Substantia nigra (tissue), 51 donors: ENCODE measurements at places on chromosomes 1 and 21.

DNA sequence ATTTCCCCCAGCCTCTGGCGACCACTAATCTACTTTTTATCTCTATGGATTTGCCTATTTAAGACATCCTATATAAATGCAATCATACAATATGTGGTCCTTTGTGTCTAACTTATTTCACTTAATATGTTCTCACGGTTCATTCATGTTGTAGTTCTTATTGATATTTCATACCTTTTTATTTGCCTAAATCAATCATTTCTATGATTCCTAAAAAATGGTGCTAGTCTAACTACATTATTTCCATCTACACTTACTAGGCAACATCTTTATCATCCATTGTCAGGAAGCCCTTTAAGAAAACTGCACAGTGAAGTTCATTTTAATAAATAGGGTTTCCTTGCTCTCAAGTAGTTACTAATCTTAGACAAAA lies 380 bp upstream of the FBXO28 start:
- DNase-seq, result no peak

- no peak for DNase-seq
Measured at GRCh38 chr1:156675210-156676113, 1.7 kb downstream of the NES start.

DNA sequence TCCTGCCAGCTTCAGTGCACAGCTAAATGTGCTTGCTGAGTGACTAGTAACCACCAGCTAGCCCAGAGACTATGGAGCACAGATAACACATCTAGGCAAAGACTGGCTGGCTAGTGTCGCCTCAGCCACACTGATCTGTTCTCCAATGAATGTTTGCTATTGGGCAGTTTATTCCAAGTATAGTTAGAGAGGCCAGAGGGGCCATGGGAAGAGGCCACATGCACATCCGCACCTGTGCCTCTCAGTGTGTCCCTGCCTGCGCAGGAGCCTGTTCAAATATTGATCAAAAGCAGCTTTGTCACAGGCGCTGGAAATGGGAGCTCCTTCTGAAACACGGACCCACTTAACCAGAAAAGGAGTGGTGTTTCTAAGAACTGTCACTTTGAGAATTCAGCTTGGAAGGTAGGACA lies 51.3 kb upstream of the ATP1A1 start:
- DNase-seq, result no peak

DNA sequence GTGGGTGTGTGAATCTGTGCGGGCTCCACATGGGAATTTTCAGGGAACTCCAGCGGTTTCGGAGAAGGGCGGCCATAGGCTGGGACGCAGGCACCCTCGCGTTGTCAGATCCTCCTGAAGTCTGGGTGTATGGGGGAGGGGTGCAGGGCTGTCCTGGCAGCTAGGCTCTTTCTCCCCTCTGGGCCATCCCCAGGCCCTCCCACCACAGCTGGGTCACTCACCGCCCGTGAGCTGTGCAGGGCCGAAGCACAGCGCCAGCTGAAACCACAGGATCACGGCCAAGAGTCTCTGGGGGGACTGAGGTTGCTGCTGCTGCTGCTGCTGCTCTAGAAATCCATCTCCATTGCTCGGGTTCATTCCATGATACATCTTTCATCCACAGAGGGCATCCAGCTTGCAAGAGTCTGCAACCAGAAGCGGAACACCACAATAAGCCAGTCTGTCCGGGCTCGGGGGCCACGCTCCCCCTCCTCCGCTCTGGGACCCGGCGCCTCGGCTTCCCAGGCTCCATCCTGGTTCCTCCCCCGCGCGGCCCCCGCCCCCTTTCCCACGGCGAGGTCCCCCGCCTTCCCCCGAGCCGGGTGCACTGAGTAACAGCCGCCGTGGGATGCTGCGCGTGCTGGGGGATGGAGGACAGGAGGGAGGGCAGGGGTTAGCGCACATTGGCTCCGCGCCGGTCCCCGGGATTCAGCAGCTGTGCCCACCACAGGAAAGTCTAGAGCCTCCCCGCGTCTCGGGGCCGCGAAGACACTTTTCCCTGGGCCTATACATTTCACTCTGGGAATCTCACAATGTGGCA lies 720 bp downstream of the SUSD4 start:
- peak; percentile 63 for DNase-seq

- peak; percentile 18 for DNase-seq
Measured at GRCh38 chr1:47175227-47175934, 14.5 kb downstream of the PDZK1IP1 start.

DNA sequence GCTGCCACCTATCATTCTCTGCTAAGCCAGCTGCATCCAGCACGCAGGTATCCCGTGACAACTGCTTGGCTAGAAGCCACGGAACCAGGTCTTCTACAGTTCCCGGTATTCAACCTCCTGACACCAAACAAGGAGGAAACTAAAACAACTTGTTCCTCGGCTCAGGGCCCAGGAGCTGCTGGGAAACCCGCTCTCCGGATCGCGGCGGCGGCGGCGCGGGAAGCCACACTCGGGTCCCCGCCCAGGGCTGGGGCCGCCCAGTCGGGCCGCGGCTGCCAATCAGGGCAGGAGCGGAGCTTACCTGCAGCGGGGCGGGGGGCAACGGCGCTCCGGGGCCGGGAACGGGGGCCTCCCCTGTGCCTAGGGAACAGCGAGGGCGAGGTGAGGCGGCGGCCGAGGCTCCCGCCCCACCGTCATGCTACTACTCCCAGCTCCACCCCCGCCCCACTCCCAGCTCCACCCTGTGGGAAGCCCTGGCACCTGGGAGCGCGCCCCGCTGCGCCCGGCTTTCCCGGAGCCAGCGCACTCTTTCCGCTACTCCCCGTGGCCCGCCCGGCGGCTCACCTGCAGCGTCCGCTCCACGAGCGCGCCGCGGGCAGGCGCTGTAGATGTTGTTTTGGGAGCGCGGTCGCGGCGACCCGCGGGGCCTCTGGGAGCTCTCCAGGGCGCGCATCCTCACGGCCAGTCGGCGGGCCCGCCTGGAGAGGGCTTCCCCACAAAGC lies 12.1 kb downstream of the IL24 start:
- DNase-seq, result no peak

DNA sequence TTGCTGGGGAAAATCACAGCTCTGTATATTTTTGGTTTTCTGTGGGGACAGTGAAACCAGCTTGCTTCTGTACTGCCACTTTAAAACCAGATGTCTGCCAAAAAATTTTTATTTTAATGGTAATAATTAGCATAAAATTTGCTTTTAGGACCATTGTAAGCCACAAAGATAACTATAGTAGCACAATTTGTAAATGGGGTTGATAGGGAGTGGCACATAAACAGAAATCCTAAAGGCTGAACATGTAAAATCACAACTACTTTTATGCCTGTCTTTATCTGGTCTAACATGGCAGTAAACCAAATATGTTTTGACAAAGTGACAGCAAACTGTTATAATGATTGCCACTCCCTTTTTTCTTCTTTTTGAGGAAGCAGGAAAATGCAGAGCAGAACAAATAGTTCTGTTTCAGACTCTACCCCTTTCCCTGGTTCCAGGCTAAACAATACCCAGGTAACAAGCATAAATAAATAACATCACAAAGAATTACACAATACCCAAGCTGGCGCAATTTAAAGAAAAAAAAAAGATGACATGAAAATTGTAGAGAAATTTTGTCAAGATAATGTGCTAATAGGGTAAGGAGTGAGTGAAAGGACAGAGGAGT lies 24.0 kb upstream of the CCDC181 start:
- no peak for DNase-seq

- no peak for DNase-seq
Measured at GRCh38 chr1:179295164-179295755, 1.7 kb downstream of the SOAT1 start.

- no peak for DNase-seq
Measured at GRCh38 chr1:162691999-162692575, 59.8 kb downstream of the DDR2 start.

DNA sequence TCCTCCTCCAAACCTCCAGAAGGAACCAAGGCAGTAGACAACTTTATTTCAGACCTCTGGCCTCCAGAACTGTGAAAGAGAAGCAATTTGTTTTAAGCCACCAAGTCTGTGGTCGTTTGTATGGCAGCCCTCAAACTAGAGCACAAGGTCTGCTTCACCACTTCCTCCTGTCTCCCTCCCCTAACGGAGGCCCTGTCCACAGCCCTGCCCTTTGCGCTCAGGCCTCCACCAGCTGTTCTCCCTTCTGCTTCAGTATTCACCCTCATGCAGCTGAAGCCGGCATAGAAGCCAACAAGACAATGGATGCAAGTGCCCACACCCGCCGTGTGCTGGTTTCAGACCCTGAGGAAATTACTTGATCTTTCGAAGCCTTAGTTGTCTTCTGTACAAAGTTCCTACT lies 364.1 kb downstream of the HHAT start:
- no peak for DNase-seq

DNA sequence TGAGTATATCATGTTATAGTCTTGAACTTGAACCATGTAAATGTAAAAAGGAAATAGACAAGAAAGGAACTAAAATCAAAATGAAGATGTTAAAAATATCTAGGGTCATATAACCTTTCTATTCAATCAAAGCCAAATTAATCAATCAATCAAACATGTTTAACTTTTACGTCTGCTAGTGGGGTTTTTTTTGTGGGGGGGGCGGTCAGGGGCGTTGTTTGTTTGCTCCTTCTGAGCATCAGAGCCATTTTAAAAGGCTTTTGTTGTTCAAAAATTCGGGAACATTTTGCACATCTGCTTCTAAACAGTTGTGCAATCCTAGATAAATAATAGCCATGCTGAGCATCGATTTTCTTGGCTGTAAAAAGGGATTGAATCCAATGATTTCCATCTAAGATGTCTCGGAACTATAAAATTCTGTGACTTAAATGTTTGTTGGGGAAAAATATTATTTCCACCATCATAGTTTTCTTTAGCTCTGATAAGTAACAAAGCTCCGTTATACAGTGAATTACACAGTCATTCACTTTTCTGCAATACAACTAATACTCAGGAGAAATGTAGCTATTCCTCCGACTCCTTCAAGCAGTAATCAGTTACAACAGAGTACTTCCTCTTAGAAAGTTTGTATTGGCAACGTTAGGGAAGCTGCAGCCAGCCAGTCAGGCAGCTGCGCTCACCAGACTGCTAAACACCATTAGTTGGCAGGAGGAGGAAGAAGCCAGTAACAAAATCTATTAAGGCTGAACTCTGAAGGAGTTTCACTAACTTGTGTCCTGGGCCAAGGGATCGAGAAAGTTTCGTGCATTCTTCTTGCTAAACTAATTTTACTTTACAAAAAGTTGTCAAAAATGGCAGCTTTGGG lies 2.2 kb downstream of the SPATA6 start:
- peak; percentile 54 for DNase-seq

- DNase-seq, result no peak
Measured at GRCh38 chr1:153587314-153587713, 21.7 kb upstream of the S100A2 start.

DNA sequence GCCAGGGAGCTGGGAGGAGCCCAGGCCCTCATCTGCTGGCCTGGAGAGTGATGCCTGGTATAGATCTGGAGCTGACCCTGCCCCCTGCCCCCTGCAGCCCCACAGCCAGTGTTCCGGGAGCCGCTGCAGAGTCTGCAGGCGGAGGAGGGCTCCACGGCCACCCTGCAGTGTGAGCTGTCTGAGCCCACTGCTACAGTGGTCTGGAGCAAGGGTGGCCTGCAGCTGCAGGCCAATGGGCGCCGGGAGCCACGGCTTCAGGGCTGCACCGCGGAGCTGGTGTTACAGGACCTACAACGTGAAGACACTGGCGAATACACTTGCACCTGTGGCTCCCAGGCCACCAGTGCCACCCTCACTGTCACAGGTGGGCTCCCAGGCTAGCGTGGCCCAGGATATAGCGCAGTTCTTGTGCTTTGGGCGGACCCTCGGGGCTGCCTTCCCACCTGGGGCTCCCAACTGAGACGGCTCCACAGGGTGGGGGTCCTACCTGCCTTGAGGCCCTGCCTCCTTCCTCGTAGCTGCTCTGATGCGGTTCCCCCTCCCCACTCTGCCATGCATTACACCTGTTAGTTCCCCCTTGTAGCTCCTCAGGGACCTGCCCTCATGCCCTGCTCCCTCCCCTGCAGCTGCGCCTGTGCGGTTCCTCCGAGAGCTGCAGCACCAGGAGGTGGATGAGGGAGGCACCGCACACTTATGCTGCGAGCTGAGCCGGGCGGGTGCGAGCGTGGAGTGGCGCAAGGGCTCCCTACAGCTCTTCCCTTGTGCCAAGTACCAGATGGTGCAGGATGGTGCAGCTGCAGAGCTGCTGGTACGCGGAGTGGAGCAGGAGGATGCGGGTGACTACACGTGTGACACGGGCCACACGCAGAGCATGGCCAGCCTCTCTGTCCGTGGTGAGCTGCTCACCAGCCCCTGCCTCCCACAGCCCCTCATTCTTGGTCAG lies 98.7 kb downstream of the OBSCN start:
- no peak for DNase-seq
